Activated CD4-positive, alpha-beta T cell treated with anti-CD3 and anti-CD28 coated beads, Interleukin-2, amount 50 U/mL, for 4 hours (primary cell): ENCODE measurements at places on chromosomes 13 and 19.

GRCh38 chr13:19153782-19154450 lies 27.7 kb downstream of the TUBA3C start:
- no peak for DNase-seq

DNA sequence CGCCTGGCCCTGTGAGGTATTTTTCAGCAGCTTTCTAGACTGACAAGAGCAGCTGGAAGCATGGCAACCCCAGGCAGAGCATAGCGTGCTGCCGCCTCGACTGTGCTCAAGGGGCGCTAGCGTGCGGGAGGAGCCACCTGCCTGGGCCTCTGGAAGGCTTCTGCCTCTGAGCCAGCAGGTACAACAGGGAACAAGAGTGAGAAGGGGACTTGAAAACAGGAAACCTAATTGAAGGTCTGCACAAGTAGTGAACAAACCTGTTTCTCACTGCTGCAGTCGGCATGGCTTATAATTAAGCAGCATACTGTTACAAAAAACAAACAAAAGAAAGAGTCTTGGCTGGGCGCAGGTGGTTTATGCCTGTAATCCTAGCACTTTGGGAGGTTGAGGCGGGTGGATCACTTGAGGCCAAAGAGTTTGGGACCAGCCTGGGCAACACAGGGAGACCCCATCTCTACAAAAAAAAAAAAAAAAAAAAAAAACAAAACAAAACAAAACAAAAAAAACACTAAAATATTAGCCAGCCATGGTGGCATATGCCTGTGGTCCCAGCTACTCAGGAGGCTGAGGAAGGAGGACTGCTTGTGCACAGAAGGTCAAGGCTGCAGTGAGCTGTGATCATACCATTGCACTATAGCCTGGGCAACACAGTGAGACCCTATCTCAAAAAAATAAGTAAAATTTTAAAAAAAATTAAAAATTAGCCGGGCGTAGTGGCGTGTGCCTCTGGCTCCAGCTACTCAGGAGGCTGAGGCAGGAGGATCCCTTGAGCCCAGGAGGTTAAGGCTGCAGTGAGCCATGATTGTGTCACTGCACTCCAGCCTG lies 12.6 kb upstream of the GARRE1 start:
- no peak for DNase-seq

- peak; percentile 57 for DNase-seq
These were observed 5.7 kb downstream of the HOOK2 start for GRCh38 chr19:12769689-12770088.

DNA sequence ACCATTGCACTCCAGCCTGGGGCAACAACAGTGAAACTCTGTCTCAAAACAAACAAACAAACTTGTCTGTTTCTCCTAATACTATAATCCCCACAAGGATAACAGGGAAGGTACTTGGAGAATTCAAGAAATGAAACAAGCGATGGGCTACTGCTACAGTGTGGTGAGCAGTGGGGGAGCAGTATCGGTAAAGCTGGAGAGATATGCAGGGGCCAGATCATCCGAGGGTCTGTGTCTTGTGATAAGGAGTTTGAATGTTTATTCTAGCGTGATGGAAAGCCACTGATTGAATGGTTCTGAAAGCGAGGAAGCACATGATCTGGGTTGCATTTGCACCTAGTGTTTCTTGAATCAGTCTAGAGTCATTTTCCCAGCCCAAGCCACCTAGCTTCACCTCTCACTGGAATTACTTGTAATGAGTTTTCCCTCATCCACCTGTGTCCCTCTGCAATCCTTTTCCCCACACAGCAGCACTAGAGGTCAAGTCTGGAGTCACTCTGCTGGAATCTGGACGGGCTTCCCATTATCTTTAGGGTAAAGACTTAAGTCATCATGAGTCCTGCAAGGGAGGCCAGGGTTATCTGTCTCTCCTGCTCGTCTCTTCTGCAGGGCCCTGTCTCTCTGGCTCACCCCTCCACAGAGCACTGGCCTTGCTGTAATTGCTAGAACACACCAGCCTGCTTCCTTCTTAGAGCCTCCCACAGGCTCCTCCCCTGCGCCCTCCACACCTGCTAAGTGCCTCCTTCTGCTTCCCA lies 162.3 kb downstream of the KLF5 start:
- no peak for DNase-seq

- DNase-seq = peak; percentile 58
These were observed 420 bp downstream of the IL17D start for GRCh38 chr13:20703780-20704458.

GRCh38 chr13:70568571-70568970 lies 460.3 kb upstream of the KLHL1 start:
- DNase-seq = no peak

DNA sequence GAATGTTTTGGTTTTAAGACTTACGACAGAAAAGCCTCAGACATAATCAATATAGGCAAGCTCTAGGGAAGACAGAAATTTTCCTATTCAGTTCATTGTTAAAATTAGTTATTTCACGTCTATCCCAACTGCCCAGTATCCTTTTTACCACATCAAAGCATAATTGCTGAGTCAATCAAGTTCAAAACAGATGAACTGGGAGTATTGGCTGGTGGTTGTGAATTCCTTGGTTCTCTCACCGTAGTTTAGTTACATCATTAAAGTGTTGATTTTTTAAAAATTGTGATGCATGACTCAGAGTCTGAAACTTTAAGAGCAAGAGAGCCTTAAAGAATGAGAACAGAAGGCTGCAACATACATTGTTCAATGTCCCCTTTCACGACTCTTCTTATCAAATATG lies 143.3 kb upstream of the FREM2 start:
- DNase-seq = no peak
